ENCODE measurements at places on chromosomes 12 and 14. TPM values are rescaled to one million over a fixed set of nuclear protein-coding genes. Genes with fewer than 3 reads are reported as not detected.

GRCh38 chr12:11839091-11839641 is 189.7 kb downstream of the ETV6 start:
- no peak for DNase-seq

DNA sequence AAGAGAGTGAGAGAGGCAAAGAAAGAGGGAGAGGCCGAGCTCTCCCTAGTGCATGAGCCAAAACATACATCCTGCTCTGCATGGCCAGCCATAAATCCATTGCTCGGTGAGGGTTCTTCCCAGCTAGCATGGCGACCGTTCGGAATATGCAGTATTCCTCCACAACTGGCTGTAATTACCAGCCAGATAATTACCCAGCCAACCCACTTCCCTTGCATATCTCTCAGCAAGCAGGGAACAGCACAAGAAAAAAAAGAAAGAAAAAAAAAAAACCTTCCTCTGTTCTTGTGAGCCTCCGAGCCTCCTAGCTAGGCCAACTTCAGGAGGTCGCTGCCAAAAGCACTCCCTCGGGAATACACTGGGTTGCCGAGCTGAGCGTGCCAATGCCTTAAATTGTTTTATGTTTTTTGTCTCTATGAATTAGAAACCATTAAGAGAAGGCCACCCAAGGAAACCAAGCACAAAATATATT is 567.9 kb downstream of the MED13L start:
- DNase-seq: no peak

DNA sequence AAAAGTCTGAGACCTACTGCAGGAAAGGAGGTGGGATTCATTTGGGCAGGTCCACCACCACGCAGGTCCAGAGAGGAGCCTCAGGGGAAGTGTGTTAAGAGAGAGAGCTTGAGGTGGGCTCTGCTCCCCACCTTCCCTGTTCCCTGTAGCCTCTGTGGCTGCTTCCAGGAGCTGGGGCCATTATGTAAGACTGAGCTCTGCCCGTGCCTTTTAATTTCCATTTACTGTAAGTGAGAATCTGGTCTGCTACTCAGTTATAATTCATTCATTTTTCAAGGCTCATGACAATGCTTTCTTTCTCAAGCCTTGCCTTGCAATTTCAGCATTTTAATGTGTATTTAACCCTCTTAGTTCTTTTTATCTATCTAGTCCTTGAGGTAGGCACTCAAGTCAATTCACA is 8.3 kb downstream of the SLC4A8 start:
- DNase-seq: no peak

ANKRD33 gene
- 0.17 TPM for polyA plus RNA-seq

CLEC9A gene
- 0.76 TPM for polyA plus RNA-seq

Data from left kidney (tissue), 8 donors.